ENCODE measurements at places on chromosomes 7 and 10.

GRCh38 chr10:110461530-110461929 lies 36.2 kb upstream of the DUSP5 start:
- DNase-seq, result no peak

- no peak for DNase-seq
Measured at GRCh38 chr10:70457759-70458305, 16.4 kb upstream of the NODAL start.

DNA sequence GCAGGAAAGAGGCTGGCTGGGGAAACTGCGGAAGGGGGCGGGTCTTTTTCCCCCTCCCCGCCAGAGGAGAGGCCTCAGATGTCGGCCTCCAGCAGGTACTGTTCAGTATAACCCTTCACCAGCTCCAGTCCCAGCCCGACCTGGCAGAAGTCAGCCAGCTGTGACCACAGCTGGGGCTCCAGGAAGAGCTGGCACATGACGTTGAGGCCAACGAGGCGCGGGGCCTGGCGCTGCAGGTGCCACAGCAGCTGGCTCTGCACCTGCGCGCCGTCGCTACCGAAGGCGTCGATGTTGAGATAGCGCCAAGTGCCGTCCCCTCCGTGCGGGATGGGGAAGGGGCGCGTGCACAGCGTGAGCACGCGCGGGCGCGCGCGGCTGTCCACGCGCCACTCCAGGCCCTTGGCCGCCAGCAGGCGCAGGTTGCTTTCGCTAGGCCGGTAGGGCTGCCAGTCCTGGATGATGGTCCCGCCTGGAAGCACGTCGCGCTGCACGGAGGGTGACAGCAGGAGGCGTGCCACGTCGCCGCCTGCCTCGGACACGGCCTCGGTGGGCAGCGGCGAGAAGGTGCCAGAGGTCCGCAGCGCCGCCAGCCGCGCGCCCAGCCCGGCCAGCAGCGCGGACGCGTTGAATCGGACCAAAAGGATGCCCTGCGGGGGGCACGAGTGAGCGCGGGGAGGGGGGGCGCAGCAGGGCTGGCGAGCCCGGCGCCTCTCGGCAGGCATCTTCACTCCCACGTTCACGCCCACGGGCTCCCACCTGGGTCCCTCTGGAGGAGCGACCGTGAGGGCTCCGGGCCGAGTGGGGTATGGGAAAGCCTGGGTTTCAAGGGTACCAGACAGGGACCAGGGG lies 6.9 kb upstream of the VGF start:
- DNase-seq, result peak; percentile 45

- DNase-seq, result no peak
Measured at GRCh38 chr10:7610651-7611389, 55.9 kb downstream of the ITIH5 start.

DNA sequence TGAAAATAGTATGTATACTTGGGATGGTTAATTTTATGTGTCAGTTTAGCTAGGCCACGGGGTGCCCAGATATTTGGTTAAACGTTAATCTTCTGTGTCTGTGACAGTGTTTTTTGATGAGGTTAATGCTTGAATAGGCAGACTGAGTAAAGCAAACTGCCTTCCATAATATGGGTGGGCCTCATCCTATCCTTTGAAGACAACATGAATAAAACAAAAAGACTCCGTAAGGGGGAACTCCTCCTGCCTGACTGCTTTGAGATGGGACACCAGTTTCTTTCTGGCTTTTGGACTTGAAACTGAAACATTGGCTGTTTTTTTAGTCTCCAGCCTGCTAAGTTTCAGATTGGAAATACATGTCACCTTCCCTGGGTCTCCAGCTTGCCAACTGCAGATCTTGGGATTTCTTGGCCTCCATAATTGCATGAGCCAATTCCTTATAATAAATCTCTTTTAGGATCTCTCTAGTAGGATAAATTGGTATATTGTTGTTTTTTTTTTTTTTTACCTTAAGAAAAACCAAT lies 59.9 kb upstream of the GLCCI1 start:
- no peak for DNase-seq

GRCh38 chr10:33930079-33930478 lies 595.6 kb upstream of the NRP1 start:
- no peak for DNase-seq

GRCh38 chr7:22192801-22193200 lies 164.2 kb downstream of the RAPGEF5 start:
- DNase-seq, result no peak

- DNase-seq, result no peak
Measured at GRCh38 chr10:95478935-95479334, 82.2 kb downstream of the SORBS1 start.

- DNase-seq, result no peak
Measured at GRCh38 chr7:85336086-85336485, 149.2 kb upstream of the SEMA3D start.

- DNase-seq, result no peak
Measured at GRCh38 chr10:18737236-18737635, 78.0 kb downstream of the ARL5B start.

- no peak for DNase-seq
Measured at GRCh38 chr10:110821508-110821907, 50.2 kb upstream of the PDCD4 start.
